ENCODE measurements at places on chromosomes 4 and X. TPM values are rescaled to one million over a fixed set of nuclear protein-coding genes. Genes with fewer than 3 reads are reported as not detected.

Gene CYP4V2
- total RNA-seq = 10.0 TPM

DNA sequence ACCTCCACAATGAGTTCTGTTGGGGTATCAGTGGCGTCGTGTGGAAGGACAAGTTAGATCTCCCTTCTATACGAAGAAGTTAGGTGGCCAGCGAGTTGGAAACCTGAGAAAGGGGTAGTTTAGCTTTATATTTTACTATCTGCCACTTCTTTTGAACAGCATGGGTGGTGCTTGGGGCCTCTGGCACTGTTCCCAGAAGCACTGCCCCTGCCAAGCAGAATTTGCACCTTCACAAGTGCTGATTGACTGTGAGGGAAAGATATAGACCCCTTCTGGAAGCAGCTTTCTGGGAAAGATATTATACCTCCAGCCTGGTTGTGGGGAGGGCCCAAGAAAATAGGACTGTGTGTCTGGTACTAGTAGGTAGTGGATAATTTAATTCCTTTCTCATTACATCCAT, 246.9 kb downstream of the FBXO8 start:
- no peak for DNase-seq

GRCh38 chrX:69320116-69320515, 154.9 kb upstream of the PJA1 start:
- DNase-seq = no peak

DNA sequence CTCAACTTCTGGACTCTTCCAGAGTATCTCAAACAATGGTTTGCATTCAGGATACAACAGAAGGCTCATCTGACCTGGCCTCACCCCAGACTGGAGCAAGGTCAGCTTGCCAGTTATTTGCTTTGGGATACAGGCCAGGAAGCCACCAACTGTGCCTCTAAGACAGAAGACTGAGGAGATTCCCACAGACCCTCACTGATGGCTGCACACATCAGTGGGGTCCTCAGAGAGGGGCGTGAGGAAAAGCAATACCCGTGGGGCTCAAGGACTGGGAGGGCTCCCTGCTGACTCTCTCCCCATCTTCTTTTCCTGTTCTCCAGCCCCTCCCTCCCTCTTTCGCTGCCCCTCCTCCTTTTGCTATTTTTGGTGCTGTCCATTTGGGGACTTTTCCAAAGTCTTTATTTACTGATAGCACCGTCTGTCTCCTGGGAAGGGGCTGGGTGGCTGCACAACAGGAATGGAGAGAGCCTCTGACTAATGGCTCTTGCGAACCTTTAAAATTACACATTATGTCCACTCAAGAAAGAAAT, 23.2 kb downstream of the RELL1 start:
- no peak for DNase-seq

Gene SCD5
- 31.9 TPM for total RNA-seq

Gene ARAP2
- 1.4 TPM for total RNA-seq

Measured in glutamatergic neuron (in vitro differentiated cells).